PC-3 (cell line): ENCODE measurements at places on chromosomes 2 and 18.

DNA sequence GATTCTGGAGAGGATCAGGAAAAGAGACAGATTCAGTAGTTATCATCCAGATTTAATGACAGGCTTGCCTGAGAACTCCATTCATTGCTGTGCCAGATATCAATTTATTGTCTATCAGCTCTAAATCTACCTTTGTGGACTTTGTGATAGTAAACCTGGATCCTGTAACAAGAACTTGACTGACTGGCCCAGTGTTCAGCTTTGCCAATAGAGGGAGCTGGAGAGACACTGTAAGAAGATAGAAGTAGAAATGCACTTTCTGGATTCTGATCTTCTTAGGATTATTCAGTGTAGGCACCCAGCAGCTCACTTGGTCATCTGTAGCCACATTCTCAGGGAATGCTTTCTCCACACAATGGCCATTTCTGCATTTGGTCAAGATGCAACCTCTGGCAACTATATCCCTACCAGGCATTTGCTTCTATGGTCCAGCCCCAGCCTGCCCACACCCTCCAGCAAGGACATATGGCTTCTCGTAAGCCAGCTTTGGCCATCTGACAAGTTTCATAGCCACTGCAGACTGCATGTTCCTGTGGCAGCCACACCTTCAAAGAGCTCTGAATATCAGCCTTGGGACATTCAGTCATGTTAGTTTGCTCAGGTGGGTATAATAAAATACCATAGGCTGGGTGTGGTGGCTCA, 6.1 kb upstream of the SERPINB8 start:
- peak; percentile 76 for DNase-seq

- no peak for DNase-seq
These were observed 19.5 kb upstream of the HNRNPLL start for GRCh38 chr2:38622210-38622609.

- peak; percentile 72 for DNase-seq
These were observed 20.7 kb upstream of the DNAH6 start for GRCh38 chr2:84495539-84496146.

DNA sequence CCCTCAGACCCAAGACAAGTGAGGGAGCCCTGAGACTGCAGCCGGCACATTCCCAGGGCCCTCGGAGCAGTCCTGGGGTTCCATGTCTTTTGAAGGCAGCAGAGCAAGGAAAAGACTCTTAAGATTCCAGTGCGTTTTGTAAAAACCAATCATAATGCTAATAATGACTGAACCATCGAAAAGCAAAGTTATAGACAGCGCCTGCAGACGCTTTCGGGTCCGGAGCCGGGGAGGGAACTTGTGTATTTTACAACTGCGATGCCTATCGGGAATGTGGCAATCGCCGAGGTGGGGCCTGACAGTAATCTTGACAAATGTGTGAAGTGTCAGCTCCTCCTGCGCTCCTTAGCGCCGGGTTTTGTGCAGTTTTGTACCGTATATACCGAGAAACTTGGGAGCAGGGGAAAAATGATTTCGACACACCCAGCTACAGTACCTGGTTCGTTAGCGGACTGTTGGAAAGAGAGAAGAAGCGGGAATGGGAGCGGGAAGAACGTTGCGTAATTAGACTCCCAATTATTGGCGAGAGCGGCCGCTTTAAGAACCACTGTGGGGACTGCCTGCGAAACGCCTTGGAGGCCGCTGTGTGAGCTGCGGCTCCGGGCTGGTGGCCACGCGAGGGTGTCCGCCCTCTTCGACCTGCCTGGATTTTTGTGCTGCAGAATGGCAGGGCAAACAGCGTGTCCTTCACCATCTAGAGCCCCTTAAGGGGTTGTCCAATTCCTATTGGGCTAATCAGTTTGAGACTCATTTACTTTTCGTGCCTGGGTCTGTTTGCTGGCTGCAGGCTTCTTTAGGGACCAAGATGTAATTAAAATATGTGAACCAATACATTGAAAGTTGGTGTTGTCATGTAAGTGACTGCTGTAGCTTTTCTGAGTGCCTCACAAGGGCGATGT, 2.4 kb downstream of the EPAS1 start:
- DNase-seq = peak; percentile 74

- no peak for DNase-seq
These were observed 54.9 kb upstream of the CDCA7 start for GRCh38 chr2:173299764-173300163.

- no peak for DNase-seq
These were observed 89.2 kb downstream of the LONRF2 start for GRCh38 chr2:100233061-100233460.

DNA sequence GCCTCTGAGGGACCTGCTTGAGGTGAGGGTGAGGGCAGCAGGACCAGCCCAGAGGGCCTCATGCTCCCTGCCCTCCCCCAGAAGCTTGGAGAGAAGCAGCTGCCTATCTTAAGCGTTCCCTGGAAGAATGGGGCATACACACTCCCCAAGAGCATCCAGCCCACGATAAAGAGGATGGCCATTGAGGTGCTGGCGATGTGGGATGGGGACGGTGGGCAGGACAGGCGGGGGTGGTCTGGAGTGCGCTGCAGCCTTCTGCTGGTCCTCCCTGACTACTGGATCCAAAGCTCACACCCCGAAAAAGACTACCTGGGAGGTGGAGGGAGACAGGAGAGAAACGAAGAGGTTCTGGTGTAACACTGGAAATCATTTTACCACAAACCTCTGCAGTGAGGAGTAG, 45.6 kb downstream of the LMAN2L start:
- DNase-seq = no peak

DNA sequence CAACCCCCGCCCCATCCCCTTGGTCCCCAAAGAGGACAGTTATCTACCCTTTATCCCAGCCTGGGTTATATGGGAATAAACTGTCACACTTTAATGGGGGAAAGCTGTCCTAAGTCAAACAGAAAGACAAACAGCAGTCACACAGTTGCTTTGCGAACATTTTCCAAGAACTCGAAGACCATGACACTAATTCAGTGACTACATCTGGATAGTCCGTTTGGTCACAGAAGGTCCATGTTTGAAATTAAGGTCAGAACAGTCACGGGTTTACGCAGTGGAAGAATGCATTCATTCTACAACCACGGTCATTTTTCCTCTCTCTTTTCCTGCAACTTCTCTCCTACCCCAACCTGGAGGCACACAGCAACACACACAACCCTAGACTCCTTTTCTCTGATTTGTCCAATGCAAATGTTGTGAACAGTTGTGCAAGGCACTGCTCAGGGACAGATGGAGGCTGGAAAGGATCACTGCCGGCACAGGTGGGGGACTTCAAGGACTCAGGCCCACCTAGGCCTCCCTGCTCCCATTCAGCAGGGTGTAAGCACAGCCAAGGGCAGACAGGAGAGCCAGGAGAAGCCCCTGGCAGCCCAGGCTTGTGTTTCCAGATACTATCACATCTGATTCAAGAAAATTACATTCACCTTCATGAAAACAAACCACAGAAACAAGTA, 39.9 kb downstream of the ZNF516 start:
- no peak for DNase-seq

DNA sequence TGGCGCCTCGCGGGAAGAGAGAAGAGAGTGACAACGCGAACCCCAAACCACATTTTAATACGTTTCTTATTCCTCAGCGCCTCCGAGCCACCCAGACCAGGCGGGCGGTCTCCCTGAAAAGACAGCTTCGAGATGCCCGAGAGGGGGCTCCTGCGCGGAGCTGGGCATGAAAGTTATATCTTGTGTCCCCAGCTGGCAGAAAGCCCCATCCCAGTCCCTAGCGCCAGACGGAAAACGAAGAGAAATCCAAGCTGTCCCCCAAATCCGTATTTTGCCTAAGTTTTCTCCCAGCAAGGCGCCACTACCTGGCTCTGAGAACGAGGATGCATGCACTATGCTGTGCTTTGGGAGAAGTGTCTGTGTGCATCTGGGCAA, 797 bp downstream of the NXPH2 start:
- no peak for DNase-seq

DNA sequence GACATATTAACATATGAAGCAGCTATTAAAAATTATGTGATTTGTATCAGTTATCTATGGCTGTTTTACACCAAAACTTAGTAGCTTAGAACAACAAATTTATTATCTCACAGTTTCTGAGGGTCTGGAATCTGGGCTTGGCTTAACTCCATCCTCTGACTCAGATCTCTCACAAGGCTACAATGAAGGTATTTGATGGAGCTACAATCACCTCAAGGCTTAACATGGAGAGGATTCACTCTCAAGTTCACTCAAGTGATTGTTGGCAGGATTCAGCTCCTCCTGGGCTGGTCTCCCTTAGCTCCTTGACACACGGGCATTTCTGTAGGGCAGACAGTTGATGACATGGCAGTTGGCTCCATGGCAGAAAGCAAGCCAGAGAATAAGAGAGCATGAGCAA, 133.0 kb upstream of the SLC14A2 start:
- DNase-seq = no peak

DNA sequence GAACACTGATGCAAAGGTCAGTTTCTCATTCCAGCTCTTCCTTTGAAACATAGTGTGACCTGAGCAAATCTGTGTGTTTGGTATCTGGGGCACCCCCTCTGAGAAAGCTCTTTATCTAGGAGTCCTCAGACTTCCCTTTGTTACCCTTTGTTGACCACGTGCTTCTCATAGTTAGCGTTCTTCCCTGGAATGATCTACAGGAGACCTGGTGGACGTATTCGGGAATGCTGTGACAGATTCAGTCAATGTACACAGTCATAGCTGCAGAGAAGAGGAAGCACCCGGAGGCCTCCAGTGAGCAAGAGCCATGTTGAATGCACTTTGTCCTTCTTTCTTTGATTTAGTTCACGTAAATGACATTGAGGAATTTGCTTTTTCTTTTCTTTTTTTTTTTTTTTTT, 10.7 kb upstream of the CHMP1B start:
- no peak for DNase-seq
